ENCODE measurements at places on chromosomes 16 and 17. TPM values are rescaled to one million over a fixed set of nuclear protein-coding genes. Genes with fewer than 3 reads are reported as not detected.

PITPNC1 gene
- total RNA-seq, result 11.4 TPM

AURKB gene
- 78.9 TPM for total RNA-seq

TP53TG3F gene
- total RNA-seq, result not detected

ANKRD40CL gene
- 0.64 TPM for total RNA-seq

CARD14 gene
- 5.9 TPM for total RNA-seq

MPO gene
- total RNA-seq, result not detected

RAB11FIP4 gene
- 25.2 TPM for total RNA-seq

DNA sequence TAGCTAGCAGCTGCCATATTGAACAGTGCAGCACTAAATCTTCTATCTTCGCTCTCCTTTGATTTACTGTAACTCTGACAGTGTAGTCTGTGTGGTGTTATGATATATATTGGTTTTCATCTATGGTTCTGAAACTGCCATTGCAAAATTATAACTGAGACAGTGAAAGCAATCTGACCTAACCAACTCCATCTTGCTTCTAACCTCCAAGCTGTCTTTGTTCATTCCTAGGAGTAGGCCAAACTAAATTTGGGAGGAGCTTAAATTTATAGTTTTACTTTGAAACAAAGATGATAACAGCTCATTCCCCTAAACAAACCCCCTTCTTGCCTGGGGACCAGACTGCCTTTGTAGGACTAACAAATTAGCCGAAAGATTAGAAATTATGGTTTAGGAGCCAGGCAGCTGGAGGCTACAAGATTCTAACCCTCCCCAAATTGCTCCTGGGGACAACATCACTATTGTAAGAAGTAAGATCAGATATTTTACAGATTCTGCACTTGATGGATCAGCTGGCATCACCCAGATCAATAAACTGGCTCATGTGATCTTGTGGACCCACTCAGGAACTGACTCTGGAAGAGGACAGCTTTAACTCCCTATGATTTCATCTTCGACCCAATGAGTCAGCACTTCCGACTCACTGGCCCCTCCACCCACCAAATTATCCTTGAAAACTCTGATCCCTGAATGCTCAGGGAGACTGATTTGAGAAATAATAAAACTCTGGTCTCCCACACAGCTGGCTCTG lies 47.0 kb upstream of the FBXO47 start:
- peak; percentile 49 for DNase-seq

DNA sequence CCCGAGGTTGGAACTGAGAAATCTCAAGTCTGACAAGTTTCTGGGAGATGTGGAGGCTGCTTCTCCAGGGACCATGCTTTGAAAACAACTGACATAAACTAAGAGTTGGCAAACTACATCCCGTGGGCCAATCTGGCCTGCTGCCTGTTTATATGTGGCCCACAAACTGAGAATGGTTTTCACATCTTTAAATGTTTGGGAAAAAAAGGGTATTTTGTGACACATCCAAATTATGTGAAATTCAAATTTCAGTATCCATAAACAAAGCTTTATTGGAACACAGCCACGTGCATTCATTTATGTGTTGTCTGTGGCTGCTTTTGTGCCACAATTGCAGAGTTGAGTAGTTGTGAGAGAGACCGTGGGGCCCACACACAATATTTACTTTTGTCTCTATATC lies 163.8 kb upstream of the PIRT start:
- no peak for DNase-seq

- DNase-seq, result no peak
Observed at GRCh38 chr17:1153795-1154546, 25.8 kb downstream of the ABR start.

- DNase-seq, result no peak
Observed at GRCh38 chr17:56756536-56756935, 77.2 kb downstream of the C17orf67 start.

GRCh38 chr16:58471209-58471975 lies 28.6 kb upstream of the NDRG4 start:
- no peak for DNase-seq

DNA sequence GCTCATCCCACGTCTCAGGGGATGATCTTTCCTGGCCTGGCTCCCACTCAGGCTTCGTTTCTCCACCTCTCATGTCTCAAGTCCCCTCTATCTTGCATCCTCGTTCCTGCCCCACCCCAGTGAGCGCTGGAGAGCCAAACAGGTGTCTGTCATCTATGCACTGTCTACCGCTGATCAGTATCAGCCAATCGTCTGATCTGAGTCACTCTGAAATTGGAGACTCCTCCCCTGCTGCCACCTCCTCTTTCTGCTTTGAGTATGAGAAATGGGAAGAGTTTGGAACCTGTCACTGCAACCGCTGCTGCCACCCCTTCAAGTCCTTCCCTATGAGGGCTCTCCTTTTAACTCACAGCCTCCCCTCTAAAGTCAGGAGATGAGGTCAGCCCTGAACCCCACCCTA lies 28.0 kb downstream of the FZD2 start:
- DNase-seq, result no peak

- no peak for DNase-seq
Observed at GRCh38 chr17:1940810-1941185, 84.3 kb downstream of the RTN4RL1 start.

DNA sequence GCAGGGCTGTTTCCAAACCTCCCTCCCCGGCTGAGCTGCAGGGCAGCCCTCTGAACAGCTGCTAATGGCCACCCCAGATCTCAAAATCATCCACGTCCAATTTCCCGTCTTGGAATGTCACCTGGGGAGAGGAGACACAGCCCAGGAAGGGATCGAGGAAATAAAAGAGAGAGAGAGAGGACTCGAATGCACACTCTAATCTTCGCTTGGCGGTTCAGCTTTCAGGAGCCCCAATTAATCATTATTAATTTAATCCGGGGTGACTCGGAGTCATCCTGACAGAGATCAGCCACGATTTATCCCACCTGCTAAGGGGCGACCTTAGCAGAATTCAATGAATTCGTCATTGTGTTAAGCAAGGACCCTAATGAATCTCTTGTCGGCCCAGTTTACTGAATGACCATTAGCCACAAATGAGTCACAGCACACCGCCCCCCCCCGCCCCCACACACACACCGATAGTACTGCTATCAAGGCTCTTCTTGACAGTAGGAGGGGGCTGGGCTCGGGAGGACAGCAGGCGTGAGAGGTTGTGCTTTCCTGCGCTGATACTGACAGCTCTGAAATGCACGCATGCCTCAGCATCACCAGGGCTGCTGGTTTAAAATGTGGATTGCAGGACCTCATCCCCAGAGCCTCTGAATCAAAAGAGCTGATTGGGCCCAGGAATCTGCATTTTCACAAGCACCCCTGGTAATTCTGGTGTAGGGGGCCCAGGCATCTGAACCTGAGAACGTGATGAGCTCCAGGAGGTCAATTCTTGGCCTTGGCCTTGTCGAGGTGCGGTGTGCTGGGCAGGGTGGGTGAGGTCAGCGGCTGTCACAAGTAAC lies 190.0 kb upstream of the CIBAR2 start:
- DNase-seq, result no peak

DNA sequence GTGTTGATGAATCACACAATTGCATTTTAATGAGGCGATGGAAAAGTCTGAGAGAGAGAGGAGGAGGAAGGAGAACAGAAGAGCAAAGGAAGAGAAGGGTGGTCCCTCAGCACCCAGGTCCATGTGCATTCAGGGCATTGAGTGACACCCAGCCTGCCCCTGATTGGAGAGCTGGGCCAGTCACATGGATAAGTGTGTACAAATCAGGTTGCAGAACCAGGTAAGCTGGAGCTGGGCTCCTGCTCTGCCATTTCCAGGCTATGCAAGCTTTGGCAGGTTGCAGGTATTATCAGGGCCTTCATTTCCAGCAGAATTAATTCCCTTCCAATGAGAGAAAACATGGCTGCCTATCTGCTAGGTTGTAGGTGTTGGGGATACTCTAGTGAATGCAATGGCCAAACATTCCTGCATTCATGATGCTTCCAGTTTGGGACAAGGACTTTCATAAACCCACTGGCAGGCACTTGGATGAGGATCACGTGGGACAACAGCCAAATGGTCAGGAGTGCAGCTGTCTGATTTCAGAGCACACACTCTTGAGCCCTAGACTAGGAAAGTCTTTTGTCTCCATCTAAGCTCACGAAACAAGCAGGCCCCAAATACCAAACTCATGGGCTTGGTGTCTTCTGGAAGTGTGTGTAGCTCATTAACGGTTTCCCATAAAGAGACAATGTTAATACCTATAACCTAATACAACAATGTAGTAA lies 577.9 kb upstream of the CDH5 start:
- DNase-seq, result no peak

DNA sequence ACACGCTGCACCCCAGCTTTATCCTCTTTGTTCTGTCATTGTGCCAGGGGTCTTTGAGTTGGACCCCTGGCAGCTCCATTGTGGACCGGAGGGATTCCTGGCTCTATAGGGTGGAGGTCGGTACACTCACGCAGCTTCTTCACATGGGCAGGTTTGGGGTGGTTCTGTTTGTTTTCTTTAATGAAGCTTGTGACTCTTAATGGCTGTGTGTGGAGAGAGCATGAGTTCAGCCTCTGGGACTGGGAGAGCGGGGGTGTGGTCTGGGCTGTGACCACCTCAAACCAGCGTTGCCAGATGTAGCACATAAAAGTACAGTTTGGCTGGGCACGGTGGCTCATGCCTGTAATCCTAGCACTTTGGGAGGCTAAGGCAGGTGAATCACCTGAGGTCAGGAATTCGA lies 21.2 kb upstream of the NAGLU start:
- no peak for DNase-seq

GRCh38 chr17:17508019-17508535 lies 11.9 kb upstream of the RASD1 start:
- no peak for DNase-seq

- no peak for DNase-seq
Observed at GRCh38 chr17:79132271-79133064, 57.8 kb downstream of the ENGASE start.

- no peak for DNase-seq
Observed at GRCh38 chr16:906296-906695, 64.5 kb downstream of the LMF1 start.

DNA sequence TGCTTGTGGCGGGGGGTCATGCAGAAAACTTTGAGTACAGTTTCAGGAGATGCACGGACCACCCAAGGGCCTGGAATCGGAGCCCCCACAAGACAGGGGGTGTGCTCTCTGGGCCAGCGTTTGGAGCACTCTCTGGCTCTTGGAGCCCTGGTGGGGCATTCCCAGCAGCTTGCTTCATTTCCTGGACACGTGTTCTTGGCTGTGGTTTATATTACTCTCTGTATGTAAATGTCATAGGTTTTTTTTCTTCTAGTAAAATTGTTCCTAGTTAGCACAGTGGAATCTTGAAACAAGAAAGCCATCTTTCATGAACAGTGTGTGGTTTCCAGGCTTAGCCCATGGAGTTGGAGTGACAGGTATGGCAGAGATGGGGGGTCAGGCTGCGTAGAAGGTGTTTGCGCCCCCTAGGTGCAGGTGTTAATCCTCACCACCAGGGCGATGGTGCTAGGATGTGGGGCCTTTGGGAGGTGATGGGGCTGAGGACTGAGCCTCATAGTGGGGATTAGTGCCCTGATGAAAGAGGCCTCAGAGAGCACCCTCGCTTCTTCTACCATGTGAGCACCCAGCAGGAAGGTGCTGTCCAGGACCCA lies 79.8 kb downstream of the JPH3 start:
- DNase-seq, result peak; percentile 56

DNA sequence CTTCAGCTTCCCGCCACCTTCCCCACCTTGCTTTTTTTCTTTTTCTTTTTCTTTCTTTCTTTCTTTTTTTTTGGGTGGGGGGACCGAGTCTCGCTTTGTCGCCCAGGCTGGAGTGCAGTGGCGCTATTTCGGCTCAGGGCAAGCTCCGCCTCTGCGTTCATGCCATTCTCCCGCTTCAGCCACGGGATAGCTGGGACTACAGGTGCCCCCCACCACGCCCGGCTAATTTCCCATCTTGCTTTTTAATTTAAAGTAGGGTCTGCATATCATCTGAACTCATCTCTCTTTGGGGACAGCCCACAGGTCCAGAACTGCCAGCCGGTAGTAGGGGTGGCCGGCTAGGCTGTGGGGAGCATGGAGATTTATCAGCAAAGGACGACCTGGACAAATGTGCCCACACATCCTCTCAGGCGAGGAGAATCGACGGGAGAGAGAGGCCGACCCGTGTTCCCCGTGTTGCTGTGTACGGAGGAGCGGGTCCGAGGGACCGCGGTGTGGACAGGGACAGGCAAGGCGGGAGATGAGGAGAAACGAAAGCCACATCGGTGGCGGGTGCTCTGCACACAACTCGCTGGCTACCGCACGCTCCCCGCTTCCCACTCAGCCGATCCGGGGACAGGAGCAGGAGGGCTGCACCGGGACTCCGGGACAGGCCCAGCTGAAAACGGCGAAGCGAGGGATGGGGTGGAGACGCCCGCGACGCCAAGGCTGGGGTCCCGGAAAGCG lies 2.4 kb downstream of the MT1M start:
- no peak for DNase-seq

GRCh38 chr17:63001689-63002394 lies 35.8 kb downstream of the TANC2 start:
- DNase-seq, result no peak

- no peak for DNase-seq
Observed at GRCh38 chr17:37432671-37433070, 26.0 kb downstream of the TADA2A start.

- no peak for DNase-seq
Observed at GRCh38 chr17:79791735-79792161, 5.1 kb downstream of the CBX8 start.

- no peak for DNase-seq
Observed at GRCh38 chr17:70158180-70158579, 11.2 kb upstream of the KCNJ2 start.

DNA sequence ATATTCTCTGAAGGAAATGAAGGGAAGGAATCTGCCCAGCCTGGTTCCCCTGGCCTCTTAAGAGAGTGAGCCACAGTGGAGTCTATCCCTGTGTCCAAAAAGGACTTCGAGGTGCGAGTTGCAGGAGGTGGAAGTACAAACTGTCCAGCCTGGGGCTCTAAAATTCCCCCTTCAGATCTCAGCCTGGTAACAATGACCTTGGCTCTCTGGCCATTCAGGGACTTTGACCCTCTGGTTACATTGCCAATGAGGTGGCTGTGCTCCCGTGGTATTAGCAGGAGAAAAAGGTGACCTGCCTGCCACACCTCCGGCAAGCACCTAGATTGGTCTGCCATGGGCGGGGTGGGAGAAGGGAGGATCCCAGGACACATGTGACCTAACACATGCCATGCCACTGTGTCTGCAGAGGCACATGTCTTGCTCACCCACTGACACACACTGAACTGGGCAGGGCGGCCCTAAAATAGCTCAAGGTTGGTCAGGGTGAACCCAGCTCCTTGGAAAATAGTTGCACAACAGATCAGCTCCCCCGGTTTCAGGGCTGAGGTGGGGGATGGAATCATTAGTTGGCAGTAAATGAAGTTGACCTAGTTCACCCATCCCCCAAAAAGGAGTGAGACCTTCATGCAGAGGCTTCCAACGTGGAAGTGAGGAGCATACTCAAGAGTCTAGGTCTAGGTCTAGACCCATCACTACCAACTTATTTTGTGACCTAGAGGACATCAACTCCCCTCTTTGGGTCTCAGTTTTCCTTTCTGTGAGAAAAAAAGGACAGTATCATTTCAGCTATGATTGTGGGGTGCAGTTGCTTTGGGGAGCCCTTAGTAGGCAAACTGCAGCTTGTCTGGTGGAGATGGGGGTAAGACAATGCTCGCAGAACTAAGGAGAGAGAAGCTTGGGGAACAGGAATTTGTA lies 2.2 kb downstream of the NR1D1 start:
- DNase-seq, result peak; percentile 87

- DNase-seq, result no peak
Observed at GRCh38 chr17:13395346-13395745, 206.4 kb downstream of the HS3ST3A1 start.
